ENCODE measurements at places on chromosomes 7 and 10.

DNA sequence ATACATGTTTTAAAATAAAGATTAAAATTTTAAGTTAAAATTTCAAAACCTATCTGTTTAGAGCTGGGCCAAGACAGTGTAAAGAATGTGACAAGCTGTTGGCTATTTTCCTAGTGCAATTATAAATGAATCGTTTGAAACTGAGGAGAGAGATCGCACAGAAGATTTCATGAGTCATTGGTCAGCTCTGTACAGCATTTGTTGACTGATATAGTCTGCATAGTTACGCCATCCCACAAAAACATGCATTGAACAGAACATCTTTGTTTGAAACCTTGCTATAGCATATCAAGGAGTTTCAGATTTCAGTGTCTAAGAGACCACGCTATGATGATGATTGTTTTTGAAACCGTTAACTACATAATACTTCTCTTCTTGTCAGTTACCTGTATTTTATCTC, 1.3 kb upstream of the C10orf67 start:
- no peak for DNase-seq

DNA sequence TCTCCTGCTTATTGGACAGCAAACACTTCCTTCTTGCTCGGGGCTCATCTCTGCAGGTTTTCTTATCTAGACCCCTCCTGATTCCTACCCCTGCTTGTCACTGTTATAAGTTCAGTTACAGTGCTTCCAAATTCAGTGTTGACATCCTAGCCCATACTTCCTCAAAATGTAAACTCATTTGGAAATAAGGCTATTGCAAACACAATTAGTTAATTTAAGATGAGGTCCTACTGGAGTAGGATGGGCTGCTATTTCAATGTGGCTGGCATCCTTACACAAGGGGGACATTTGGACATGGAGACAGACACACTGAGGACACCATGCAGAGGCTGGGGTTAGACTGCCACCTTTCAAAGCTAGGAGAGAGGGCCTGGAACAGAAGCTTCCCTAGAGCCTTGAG, 85.2 kb upstream of the NPVF start:
- DNase-seq, result no peak

DNA sequence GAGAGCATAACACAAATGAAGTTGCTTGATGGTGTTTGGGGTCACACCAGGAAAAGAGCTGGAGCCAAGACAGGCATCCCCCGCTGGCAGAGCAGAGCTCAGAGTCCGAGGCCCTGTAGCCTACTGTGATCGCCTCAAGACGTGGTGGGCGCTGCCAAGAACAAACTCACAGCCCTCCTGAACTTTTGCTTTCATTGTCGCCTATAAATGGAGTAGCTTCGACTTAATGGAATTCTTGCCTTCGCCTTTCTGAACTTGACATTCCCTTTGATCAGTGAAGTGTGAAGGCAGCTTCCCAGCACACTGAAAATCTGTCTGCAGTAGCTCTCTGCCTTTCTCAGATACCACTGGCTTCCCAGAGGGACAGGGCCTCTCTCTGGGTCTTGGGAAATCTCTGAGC, 21.3 kb downstream of the CPXM2 start:
- peak; percentile 88 for DNase-seq

- no peak for DNase-seq
These were observed 187.8 kb downstream of the GNAT3 start for GRCh38 chr7:80324032-80324431.

DNA sequence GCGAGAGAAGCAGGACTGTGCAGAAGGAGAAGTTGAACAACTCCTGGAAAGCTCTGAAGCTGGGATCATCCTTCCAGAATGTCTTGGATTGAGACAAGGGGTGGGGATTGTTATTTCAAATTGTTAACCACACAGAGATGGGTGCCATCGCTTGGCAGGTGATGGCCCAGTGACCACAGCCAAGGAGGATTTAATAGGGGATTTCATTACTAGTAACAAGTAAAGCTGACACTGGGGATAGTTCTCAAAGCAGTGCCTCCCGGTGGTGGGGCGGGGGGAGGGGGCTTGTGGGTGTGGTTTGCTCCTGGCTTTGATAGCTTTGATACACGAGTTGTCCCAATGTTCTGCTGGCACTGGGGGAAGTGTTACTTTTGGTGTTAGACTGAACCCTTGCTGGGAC, 59.2 kb downstream of the ZNF503 start:
- no peak for DNase-seq

DNA sequence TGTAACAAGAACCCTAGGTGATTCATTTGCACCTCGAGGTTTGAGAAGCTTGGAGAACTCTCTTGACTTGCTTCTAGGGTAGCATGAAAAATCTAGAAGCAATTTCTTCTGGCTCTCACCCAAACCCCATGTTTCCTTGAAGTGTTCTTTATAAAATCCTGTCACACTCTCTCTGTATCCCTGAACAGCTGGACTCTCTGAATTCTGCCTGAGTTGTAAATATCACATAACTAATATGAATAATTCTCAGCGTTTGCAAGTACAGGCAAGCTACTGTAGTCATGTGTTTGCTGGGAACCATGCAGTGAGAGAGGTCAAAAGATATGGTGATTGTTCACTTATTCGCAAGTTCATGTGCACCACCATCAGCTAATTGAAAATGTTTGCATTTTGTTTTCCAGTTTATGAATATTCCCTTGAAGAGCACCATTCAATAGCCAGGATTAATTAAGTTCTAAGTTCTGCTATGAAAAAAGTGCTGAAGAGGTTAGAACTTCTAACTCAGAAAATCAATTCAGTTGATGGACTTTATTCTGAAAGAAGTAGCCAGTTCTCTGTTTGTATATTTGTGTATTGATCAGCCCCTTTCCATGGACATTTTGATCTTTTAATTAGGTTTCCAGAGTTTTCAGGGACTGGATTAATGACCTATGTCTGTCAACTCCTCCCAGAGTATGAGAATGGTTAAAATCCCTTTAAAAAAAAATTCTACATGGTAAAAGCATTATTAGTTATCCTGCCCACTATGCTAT, 243.0 kb downstream of the PLXDC2 start:
- DNase-seq, result no peak

- peak; percentile 69 for DNase-seq
These were observed 44.3 kb upstream of the PRKAR1B start for GRCh38 chr7:771234-772004.

GRCh38 chr10:36017137-36017536, 375.0 kb upstream of the FZD8 start:
- no peak for DNase-seq

- DNase-seq, result no peak
These were observed 93.9 kb downstream of the PPP1R9A start for GRCh38 chr7:95001258-95001657.

- DNase-seq, result no peak
These were observed 264.7 kb downstream of the DNAJB6 start for GRCh38 chr7:157601530-157601929.

DNA sequence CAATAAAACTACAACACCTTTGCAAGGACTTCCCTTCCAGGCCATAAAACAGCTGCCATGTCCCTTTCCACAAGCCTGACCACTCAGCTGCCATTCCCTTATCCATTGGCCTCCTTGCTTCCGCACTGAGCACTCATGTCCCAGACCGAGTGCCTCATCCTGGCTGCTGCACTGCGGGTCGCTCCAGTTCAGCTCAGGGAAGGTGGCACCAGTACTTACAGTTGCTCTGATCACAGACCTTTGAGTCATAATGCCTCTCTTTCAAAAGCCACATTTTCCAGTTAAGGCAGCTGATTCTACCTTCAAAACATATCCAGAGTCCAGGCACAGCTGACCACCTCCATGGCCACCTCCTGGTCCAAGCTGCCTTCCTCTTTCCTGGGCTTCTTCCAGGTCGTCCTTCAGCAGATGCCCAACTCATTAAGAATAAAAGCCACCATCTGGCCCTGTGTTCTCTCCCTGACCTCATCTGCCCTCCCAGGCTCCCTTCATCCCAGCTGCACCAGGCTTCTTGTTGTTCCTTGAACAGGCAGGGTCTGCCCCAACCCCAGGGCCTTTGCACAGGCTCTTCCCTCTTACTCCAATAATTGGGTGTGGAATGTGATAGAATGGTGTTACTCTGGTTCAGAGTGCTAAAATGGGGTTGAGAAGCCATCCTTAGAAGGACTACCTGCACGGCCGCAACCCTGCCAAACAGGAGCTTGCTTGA, 64.5 kb downstream of the RAMP3 start:
- DNase-seq, result no peak

- DNase-seq, result no peak
These were observed 137.4 kb upstream of the AKR1E2 start for GRCh38 chr10:4688601-4689000.

DNA sequence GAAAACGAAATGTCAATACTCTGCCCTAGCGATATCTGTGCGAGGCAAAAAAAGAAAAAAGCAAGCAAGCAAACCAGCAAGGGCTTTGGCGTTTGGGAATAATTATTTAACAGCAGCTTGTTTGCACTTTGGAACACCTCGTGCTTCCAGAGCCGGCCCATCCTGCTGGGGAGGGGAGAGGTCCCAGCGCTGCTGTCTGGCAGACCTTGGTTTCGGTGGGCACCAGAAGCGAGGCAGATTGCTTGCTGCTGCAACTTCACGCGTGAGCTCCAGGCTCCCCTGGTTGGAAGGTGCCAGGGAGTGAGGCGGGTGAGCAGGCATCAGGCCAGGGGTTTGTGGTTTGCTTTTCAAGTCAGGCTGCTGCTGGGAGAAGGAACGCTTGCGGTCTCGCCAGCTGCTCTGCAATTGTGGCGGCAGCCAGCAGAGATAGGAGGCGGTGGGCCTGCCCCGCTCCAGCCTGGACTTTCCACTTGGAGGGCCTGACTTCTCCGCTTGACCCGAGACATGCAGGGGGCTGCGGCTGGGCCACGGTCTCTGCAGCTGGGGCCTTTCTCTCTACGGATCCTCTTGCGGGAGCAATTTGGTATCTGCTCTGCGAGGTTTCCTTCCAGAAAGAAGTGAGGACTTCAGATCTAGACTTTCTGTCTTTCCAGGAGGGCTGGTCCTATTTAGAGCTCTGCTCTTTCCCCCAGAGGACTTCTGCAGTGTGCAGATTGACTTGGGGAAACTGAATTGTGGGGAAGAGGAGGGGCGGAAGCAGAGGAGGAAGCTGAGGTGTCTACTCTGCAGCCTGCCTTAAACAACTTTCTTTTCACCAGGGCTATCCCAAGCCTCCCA, 131.4 kb downstream of the PRPF18 start:
- DNase-seq, result no peak

DNA sequence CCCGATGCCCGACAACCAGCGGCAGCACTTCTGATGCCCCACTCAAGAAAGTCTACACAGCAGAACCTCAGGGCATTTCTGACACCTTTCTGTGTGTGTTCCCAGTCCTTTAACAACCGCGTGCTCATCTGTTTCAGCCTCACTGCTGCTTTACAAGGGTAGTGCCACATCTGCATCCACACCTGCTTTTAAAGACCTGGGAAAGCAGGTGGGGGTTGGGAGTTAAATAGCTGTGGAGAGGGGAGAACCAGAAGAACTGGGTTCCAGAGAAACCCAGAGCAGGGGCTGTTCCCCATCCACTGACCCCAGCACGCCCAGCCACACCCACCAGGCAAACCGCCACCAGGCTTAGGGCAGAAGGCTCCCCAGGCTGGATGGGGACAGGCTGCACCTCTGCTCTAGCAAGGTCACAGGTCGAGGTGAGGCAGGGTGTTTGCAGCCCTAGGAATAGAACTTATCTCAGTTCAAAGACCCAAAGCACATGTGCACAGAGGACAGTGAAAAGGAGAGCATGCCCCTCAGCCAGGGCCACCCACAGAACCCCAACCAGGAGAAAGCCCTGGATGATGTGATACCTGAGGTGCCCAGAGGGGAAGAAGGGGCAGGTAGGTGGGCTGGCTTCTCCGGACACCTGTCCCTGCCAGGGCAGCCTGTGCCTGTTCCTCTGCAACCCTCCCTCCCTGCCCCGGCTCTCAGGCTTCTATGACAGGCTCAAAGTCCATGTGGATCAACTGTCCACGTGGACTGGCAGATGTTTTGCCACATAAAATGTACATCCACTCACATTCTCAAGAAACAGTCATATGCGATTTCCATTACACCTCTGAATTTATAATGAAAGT, 51.3 kb downstream of the COBL start:
- DNase-seq, result no peak

- no peak for DNase-seq
These were observed 98.6 kb upstream of the PHF14 start for GRCh38 chr7:10875080-10875479.

DNA sequence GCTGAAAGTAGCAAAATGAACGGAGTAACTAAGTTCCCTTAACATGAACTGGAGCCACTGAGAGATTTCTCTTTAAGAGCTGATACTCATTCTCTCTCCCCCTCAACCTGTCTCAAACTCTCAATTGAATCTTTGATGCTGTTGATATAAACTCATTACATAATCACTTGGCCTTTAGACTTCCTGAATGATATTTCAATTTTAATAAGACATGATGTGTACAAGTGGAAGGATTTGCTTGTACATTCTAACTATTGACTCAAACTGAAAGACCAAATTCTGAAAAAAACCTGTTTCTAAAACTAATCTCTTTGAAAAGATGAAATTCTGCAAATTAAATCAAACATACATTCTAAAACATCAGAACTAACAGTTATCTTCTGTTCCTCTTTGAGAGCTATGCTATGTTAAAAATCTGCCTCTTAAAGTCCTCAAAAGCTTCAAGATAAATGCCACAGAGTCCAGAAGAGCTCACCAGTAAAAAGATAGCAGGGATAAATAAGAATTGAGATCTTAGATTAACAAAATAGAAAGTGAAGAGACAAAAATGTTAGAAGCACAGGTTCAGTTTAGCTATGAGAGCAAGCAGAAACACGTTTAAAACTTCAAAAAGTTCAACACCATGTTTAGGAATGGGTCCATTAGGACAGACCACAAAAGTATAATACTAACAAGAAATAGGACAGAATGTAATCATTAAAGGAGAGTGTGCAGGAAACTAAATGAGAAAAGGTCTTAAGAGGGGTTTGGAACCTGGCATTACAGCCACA, 46.1 kb downstream of the TNPO3 start:
- DNase-seq, result no peak

- DNase-seq, result no peak
These were observed 343.4 kb downstream of the PRPF18 start for GRCh38 chr10:13930120-13930519.

DNA sequence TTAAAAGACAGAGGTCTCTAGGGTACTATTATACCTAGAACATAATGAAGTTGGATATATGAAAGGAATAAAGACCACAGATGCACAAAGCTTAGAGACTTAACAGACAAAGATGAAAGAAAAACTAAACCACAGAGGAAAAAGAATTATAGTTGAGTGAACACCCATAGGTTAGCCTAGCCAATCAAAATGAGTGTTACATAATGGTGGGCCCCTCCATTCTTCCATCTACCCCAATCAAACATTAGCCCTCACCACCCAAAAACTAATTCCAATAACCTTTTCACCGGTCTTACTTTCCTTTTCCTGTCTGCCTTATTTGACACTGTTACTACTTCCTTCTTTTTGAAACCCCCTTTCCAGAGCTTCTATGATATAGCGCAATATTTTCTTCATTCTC, 130.1 kb downstream of the ELMO1 start:
- DNase-seq, result no peak

- DNase-seq, result no peak
These were observed 12.7 kb downstream of the FBH1 start for GRCh38 chr10:5902511-5903274.

GRCh38 chr10:110679486-110680272, 35.5 kb downstream of the RBM20 start:
- no peak for DNase-seq

Data from left renal cortex interstitium (tissue), 4 donors.